Activated CD4-positive, CD25-positive, alpha-beta regulatory T cell (primary cell): ENCODE measurements at places on chromosomes 13 and 19.

GRCh38 chr13:67148161-67148571, 82.0 kb downstream of the PCDH9 start:
- no peak for DNase-seq

- DNase-seq = no peak
These were observed 412.6 kb downstream of the KLF12 start for GRCh38 chr13:73721571-73721970.

DNA sequence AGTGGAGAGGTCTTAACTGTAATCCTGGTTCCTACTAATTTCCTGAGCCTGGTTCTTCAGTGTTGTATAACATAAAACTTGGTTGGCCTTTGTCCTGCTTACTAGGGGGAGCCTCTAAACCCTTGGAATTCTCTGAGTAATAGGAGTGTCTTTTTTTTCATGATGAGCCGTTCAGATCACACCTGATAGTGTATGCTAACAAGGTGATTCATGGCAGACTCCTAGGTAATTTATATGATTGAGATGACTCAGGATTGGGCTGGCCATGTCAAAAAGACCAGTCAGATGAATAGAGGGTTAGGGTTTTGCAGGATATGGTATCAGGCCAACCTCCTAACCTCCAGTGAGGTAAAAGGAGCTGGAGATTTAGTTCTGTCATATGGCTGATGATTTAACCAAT, 135.8 kb upstream of the KLF12 start:
- DNase-seq = no peak

GRCh38 chr19:34359954-34360315, 5.1 kb upstream of the GPI start:
- no peak for DNase-seq

DNA sequence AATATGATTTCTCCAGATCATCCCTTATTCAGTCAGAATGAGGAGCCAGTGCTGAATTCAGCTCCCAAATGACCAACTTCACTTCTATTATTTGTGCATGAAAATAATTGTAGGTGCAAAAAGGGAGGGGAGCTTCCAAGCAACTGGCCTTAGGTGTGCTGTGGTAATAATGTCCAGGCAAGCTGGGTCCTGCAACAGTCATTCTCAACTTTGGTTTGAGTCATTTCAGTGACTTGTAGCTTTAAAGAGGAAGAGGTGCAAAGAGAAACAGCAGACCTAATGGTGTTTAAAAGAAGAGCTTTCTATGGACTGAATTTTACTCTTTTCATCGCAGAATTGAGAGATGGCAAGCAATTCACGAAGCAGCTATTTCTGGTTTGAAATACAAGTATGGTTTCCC, 29.2 kb upstream of the FGF9 start:
- no peak for DNase-seq

DNA sequence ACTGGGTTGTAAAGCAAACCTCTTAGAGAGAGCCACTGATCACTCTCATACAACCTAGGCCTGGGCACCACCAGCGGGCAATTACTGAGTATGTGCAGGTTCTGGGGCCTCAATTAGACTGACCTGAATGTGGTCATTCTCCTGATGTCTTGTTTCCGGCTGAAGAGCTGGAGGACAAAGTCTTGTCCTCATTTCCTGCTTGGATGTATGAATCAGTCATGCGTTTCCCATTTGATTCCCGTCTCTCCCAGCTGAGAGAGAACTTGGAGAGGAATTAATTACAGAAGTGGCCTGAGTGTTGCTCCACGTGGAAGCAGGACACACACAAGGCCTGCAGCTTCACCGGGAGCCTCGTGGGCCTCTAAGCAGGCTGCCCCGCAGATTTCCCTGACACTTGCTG, 799.3 kb upstream of the ARGLU1 start:
- DNase-seq = no peak

DNA sequence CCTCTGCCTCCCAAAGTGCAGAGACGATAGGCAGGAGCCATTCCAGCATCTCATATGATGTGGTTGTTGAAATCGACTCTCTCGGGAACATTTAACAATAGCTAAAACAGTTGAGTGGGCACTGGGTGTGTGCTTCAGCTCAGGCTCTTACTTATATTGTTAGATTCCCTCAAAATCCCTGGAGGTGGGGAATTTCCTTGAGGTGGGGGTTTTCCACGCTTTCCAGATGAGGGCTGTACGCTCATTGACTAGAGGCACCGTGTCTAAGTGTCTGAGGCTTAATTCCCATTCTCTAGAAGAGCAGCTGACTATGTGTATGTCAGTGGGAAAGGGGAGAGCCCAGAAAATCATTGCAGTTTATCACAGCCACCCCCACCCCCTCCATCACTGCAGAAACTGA, 10.8 kb upstream of the GRAMD1A start:
- no peak for DNase-seq

DNA sequence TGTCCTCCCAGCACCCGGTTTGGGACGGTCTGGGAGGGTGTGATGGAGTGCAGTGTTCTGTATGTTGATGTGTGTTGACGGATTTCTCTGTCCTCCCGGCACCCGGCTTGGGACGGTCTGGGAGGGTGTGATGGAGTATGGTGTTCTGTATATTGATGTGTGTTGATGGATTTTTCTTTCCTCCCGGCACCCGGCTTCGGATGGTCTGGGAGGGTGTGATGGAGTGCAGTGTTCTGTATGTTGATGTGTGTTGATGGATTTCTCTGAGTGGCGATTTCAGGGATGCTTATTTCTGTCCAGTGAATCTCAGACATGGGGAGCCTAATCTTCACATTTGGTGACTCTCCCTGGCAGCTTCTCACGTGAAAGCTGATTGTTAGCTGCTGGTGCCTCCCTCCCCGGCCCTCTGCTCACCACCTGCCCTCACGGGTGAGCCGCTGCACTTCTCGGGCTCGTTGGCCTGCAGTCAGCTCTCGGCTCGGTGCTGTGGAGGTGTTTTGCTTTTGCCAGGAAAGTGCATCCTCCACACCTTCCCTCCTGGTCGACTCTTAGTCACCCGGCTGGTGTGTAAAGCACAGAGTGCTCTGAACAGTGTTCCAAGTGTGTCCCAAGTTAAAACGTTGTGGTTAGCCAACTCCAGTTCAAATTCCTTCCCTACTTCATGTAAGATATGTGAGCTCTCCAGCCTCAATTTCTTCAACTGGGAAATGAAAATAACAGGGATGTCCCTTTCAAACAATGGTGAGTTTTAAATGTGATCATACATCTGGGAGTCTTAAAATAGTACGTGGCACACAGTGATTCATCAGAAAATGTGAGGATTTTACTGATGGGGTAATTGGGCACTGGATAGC, 54.6 kb downstream of the ATP11A start:
- DNase-seq = no peak

DNA sequence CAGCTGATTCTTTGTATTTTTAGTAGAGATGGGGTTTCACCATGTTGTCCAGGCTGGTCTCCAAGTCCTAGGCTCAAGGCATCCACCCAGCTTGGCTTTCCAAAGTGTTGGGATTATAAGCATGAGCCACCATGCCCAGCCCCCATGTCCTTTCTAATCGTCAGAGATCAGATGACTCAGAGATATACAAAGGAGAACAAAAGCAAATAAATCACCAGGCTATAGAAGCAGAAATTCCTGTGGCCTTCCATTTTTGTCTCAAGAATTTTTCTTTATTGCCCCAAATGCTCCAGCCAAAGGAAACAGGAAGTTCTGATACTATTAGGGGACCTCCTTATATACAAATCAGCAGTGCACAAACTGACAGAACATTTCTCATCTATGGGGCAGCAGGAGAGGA, 207.8 kb downstream of the RFC3 start:
- no peak for DNase-seq

DNA sequence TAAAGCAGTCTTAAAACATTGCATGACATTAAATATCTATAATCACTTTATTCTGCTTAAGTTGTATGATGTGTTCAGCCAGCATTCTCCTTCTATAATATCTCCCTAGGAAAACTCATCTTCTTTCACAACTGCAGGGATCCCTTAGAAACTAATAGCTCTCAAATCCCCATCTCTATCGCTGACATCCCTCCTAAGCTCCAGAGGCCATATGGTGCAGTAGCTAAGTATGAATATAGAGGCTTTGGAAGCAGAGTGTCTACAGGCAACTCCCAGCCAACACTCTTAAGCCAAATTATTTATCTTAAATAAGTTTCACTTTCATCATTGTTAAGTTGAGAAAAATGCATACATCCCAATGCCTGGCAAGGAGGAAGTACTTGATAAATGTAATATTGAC, 349.5 kb upstream of the MIR17HG start:
- DNase-seq = no peak

- DNase-seq = peak; percentile 80
These were observed at the start of gene LPAR2 for GRCh38 chr19:19627621-19628500. TSS of gene LPAR2 (minus strand) at chr19:19628220. CDS start at chr19:19627275, 945 bp downstream.

DNA sequence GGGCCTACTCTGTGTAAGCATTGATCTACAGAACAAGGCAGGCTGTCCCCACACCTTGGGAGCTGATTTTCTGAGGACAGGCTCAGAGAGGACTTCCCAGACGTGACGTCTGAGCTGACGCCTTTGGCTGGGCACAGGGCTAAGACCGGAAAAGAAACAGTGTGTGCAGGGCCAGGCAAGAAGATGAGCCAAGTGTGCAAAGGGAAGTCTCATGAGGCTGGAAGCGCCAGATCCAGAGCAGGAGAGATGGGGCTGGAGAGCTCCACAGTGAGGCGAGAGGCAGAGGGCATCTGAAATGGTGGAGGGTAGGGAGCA, 12.7 kb downstream of the IGLON5 start:
- no peak for DNase-seq

GRCh38 chr13:43411741-43412140, 375.0 kb downstream of the ENOX1 start:
- DNase-seq = no peak

- no peak for DNase-seq
These were observed 306.4 kb downstream of the KLF5 start for GRCh38 chr13:73365252-73365651.

GRCh38 chr13:76741624-76742023, 144.6 kb downstream of the KCTD12 start:
- DNase-seq = no peak

- DNase-seq = no peak
These were observed 1691.7 kb upstream of the PCDH20 start for GRCh38 chr13:63107179-63107943.

DNA sequence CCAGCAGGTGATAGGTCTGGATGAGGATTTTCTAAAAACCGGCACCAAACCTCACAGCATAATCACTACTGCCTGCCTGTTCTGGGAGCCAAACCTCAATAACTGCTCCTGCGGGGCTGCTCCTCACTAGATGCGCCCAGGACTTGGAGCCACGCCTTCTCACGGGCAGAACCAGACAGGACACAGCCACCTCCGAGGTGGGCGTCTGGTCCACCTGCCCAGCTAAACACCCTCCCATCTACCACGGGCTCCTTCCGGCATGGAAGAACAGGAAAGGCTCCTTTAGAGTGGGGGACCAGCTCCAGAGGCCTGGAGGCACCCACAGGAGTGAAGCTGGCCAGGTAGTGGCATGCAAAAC, 73.5 kb downstream of the PEPD start:
- DNase-seq = no peak

- DNase-seq = no peak
These were observed 162.5 kb downstream of the LMO7 start for GRCh38 chr13:75798353-75799255.

DNA sequence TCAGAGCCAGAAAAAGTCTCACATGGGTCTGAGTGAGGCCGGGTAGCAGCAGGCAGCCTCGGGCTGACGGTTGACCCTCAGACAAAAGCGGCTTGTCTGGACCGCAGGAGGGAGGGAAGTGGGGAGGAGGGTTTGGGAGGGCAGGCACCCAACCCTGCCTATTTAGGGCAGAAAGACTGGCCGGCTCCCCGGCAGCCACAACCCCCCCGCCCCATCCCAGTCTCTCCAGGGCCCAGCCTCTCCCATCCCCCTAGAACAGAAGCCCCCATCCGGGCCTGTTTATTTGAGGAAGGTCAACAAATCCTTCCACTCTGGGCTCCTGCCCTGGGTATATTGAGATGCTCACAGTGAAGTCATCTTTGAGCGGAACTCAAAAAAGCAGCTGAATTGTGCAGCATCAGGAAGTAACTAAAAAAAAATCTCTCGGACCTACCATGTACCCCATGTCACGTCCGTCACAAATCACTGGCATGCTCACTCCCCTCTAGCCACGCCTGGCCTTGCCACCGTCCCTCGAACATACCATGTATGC, 6.3 kb downstream of the DACT3 start:
- DNase-seq = no peak

- DNase-seq = no peak
These were observed 90.4 kb downstream of the FGF14 start for GRCh38 chr13:102311419-102311796.

GRCh38 chr19:57583104-57583520, 833 bp upstream of the ZIK1 start:
- no peak for DNase-seq

DNA sequence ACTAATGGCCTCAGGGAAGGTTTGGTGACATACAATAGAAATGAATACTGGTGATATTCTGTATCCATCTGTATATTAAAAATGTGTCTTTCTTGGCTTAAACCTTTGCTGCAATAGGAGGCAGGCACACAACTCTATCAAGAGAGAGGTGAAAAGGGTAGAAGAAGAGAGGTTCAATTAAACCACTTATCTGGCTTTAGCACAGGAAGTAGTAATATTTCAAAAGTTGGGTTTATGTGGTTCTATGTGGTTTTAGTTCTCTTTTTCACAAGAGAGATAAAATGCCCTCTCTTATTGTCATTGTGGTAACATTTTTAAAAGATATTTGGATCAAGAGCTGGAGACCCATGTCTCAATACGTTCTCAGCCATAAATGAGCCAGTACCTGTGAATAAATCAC, 146.2 kb upstream of the FNDC3A start:
- no peak for DNase-seq

DNA sequence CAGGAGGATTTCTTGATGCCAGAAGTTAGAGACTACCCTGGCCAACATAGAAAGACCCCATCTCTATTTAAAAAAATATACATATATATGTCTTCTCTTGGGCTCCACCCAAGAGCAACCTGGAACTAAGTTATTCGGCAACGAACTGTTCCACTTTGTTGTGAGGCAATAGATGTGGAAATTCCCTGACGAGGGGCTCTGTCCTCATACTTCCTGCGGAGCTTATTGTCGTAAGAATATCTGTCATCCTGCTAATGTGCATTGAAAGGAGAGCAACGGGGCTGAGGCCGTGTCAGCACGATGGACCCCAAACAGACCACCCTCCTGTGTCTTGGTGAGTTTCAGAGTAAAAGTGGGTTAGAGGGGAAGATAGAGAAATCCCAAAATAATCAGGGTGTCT, at the start of gene FCAR:
Gene FCAR, plus strand, starts transcription at position 246 of the 400 bp plus-strand sequence. Its CDS starts 55 bp downstream, at position 301.
- DNase-seq = no peak

GRCh38 chr13:92896842-92897241, 329.8 kb upstream of the GPC6 start:
- DNase-seq = no peak

DNA sequence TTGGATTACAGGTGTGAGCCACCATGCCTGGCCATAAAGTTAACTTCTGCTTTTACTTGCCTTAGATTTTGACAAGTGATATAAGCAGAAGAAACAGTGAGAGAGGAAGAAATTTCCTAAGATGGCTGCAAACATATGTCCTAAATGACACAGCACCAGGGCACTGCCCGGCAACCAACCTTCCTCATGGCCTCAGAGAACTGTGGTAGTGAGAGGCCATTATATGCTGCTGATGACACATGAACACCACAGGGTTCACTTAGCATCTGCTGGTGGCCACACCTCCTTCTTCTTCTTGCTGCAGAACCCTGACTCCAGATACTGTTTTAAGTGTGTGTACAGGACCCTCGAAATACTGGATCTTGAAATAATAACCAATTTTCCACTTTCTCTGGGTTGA, 88.2 kb downstream of the KCTD12 start:
- no peak for DNase-seq
